ENCODE measurements at places on chromosomes 1 and 21.

DNA sequence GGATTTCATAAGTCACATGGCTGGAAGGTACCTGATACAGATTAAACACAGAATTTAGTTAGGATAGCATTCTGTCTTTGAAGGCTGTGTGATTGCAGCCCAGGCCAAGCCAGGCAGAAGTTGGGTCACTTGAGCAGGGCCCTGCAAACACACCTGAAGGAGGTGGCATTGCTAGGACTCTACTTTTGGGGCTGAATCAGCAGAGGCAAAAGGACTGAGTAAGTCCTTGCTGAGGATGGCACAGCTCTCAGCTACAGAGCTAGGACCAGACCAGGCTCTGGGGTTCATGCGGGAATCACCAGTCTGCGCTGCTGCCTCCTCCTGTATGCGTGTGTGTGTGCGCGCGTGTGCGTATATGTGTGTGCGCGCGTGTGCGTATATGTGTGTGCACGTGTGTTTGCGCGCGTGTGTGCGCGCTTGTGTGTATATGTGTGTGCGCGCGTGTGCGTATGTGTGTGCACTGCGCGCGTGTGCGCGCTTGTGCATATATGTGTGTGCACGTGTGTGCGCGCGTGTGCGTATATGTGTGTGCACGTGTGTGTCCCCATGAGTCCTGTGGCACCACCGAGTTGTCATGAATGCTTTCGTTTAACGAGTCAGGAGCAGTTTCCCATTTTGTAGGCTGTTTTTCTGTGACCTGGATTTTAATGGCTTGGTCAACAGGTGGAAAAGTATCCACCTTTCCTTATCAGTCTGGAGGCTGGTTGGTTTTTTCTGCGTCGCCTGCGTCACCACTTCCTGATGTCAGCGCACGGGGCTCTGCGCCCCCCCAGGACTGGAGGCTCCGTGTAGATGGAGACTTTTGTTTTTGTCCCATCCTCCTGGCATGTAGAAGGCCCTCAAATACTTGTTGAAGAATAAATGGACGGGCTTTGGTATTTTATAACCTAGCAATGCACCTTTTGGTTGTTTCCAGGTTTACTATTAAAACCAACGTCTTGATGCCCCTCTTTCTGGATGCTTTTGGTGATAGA is 34.7 kb downstream of the ADARB1 start:
- DNase-seq = no peak

DNA sequence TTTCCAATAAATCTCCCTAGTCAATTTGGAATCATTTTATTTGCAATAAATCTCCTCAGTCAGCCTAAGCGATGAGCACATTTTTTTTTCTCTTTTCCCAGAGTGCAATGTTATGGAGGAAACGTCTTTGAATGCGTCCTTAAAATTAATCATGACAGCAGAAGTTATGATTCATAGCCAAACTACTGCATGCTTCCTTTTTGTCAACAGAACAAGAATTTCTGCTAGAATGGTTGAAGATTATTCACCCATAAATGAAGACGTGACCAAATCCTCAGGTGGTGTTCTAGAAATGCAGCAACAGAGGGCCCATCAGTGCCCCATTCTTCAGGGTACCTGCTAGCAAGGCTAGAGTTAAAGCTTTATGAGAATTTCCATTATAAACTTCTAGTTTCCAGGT is 407.9 kb upstream of the PKN2 start:
- DNase-seq = no peak

- DNase-seq = no peak
Measured at GRCh38 chr1:160360227-160360695, 6.6 kb upstream of the NHLH1 start.

GRCh38 chr1:153277852-153278251 is 18.4 kb downstream of the LORICRIN start:
- no peak for DNase-seq

DNA sequence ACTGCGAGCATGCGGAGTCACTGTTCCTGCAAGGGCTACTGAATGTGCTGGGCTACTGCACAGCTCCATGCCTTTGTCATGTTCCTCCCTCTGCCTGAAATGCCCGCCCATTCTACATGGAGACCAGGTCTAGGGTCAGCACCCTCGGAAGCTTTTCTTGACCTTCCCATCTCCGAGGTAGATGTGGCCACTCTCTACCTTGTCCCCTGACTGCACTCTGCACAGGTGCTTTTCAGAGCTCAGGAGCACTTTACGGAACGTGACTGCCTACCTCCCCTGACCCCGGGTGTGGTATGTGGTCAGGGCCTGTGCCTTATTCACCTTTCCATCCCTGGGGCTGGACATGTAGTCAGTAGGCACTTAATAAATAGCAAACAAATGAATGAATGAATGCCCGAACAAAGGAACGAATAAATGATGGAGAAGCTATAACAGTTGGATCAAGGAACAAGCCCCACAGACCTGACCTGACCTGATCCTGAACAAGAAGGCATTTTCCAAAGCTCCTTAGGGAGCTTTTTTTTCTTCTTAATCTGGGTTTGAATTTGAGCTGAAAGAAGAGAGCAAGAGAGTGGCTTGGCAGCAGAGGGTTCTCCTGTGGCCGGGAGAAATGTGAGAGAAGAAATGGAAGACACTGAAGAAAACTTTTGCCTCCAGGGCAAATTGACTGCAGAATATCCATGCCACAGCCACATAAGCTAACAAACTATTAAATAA is 7.9 kb downstream of the RD3 start:
- no peak for DNase-seq

- DNase-seq = no peak
Measured at GRCh38 chr1:3290915-3291314, 163.6 kb upstream of the ARHGEF16 start.

GRCh38 chr1:63847308-63847910 is 73.6 kb downstream of the ROR1 start:
- no peak for DNase-seq
